ENCODE measurements at places on chromosomes 6 and 20.

GRCh38 chr6:33699131-33699530 lies 12.4 kb downstream of the UQCC2 start:
- DNase-seq, result no peak

GRCh38 chr6:160417146-160417545 lies 69.0 kb downstream of the SLC22A3 start:
- no peak for DNase-seq

DNA sequence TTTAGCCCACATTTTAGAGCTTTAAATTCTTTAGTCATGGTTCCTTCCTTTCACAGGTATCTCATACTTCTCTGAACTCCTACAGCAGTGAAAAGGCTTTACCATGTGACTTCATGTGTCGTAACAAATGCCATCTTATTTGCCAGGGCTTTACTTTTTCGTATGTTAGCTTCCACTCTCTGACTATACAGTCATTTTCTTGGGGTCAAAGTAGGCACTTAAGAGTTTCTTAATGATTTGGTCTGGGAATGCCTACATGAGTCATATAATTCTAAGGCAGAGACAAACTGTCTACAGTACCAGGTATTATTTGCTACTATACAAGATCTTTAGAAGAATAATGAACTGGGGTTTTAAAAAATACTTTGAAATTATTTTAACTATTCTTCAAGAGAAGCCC lies 15.0 kb downstream of the RAB23 start:
- no peak for DNase-seq

DNA sequence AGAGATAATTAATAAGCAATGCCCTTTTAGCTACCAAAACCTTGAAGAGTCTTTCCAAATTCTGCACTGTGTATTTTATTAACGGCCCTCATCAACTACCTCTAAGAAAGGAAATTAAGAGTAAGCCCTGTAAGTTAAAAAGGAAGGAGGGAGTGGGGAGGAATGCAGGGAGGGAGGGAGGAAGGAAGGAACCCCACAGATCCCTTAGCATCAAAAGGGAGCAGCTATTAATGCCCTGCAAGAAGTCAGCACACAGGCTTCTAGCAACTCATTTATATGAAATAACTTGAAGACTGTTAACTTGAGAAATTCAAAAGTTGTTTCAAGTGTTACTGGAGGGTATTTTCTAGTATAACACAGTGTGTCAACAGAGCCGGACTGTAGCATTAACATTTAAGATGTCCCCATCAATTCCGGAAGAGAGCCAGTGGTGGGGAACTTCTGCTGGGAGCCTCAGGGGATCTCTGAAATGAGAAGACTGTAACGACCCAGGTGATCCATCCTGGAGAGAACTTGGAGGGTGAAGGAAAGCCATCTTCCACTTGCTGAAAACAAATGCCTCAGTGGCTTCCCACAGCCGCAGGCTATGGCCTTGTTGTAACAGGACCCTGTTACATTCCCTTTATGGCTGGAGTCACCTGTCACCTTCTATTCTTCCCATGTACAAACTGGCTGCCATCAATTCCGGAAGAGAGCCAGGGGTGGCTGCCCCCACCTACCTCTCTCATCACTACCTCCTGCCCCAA lies 33.2 kb downstream of the SLC22A23 start:
- no peak for DNase-seq

DNA sequence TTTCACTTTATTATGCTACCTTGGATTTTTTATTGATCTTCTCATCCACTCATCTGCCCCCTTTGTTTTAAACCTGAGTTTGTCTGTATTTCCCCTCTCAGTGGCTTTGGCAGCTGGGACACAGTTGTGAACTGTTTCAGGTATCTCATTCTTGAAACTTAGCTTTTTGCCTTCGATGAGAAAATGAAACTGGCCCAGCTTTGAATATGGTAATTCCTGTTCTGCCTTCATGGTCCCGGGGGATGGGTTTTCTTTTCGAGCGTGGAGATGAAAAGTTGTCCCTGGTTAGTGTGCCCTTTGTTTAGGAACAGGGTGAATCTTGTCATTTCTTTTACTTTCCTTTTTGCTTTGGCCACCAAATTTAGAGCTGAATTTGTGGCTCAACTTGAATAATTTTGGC lies 25.6 kb downstream of the DHX35 start:
- DNase-seq, result no peak

- no peak for DNase-seq
These were observed 38.2 kb downstream of the OR2B2 start for GRCh38 chr6:27874016-27874415.

GRCh38 chr6:14660806-14661579 lies 543.4 kb downstream of the CD83 start:
- no peak for DNase-seq

DNA sequence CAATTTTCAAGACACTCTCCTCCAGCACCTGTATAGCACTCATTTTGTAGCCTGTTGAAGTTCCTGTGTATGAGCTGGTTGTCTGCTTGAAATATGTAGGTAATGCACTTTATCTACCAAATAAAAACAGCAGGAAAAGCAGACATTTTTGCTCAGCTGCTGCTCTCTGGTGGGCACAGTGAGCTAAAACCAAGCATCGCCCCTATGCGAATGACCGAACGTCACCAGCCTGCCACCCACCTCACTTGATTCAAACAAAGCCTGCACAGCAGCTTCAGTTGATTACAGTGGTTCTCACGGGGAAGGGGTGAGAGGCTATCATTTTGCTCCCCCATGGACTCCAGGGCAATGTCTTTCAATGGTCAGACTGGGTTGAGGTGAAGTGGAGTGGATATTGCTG lies 185.7 kb downstream of the SASH1 start:
- no peak for DNase-seq

DNA sequence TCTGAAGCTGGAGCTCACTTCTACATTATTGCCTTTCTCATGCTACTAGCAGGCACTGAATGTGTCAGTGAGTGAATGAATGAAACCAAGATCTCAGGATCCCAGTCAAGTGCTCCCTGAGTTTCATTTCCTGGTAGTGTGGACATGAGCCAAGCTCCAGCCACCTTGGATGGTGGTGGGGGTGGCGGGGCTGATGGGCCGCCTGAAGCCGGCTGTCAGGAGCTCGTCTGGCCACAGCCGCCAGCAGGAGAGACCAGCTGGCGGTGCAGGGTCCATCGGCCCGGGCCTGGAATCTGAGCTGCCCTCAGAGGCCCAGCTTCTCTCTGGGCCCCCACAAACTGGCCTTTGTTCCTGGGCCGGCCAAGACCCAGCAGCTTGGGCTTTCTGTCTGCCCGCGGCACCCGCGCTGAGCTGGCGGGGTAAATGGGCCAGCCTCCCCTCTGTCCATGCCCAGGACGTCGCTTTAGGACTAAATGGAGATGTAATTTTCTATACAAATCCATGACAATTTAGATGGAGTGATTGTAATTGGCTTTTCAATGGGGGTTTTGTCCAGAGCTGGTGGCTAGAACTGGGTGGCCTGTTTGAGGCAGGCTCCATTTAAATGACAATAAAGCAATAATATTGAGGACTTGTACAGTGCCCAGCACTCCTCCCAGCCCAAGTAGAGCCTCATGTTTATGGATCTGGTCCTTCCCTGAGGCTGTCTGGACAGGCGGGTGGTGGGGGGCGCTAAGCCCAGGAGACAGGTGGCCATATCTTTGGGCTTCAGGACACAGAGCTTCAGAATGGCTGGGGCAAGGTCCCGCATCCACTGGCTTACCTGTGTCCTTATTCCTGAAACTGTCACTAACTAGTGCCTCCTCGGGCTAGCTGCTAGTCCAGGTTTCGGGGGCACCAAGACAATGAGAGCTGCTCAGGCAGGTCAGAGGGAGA lies 43.5 kb downstream of the NOL4L start:
- no peak for DNase-seq

- DNase-seq, result no peak
These were observed 252.8 kb upstream of the CHD6 start for GRCh38 chr20:41870869-41871462.

- DNase-seq, result no peak
These were observed 240.7 kb upstream of the POU3F2 start for GRCh38 chr6:98593676-98594075.

DNA sequence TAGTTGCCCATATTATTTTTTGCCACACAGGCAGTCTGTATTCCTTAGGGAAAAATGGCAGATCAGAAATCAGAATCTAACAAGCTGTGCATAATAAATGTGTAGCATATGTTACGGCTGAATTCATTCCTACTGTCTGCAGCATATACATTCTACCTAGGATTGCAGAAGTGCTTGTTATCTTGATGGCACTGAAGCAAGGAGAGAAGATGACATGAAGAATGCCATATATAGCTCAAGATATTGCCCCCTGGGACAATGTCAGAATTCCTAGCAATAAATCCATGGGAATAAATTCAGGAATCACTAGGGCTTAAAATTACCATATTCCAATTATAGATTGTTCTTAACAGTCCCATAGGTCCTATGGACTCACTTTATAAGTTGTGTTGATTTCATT lies 293.0 kb upstream of the CNR1 start:
- no peak for DNase-seq

GRCh38 chr6:106116125-106116832 lies 30.1 kb downstream of the PRDM1 start:
- DNase-seq, result peak; percentile 17
